ENCODE measurements at places on chromosomes 2 and 18.

GRCh38 chr2:26493566-26493965 is 15.6 kb upstream of the OTOF start:
- no peak for DNase-seq

DNA sequence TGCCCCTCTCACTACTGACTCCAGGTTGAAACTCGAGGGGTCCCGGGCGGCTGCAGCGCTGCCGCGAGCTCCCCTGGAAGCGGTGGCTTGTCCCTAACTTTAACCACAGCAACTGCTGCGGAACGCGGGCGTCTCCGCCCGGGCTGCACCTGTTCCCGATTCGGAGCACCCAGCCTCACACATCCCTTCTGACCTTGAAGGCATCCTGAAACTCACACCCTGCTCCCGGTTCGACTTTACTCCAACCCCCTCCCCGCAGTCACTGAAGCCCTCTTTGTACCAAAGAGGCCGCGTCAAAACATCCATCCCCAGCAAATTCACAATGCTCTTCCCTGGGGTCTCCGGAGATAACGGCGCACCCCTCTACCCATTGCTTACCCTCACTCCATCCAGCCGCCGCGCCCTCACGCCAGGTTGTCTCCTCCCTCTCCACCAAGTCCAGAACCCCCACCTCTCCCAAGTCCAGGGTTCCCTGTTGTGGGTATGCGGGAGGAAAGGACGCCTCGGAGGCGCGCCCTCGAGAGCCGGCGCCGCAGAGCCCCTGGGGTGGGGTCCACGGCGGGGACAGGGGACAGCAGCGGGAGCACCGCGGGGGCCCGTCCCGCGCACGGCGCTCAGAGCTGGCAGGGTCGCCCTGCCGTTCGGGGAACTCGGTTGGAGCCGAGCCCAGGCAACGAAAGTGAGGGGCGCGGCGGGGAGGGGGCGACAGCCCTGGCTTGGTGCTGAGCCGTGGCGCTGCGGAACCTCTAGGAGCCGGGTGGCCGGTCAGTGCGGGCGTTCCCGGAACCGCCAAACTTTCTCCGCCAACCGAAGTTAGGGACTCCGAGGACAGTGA is 934 bp downstream of the MYO5B start:
- DNase-seq = peak; percentile 16

DNA sequence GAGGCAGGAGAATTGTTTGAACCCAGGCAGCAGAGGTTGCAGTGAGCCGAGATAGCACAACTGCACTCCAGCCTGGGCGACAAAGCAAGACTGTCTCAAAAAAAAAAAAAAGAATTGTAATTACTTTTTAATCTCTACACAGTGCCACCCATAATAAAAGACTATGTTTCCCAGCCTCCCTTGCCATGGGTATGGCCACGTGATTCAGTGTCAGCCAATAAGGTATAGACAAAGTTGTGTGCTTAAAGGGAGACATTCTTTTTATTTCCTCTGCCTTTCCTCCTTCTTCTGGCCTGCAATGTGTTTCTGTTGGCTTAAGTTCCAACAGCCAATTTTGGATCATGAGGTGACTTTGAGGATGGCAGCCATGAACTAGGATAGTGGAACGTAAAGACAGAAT is 406.9 kb downstream of the LNPK start:
- DNase-seq = no peak

- no peak for DNase-seq
These were observed 116.9 kb downstream of the ALPK2 start for GRCh38 chr18:58511897-58512581.

DNA sequence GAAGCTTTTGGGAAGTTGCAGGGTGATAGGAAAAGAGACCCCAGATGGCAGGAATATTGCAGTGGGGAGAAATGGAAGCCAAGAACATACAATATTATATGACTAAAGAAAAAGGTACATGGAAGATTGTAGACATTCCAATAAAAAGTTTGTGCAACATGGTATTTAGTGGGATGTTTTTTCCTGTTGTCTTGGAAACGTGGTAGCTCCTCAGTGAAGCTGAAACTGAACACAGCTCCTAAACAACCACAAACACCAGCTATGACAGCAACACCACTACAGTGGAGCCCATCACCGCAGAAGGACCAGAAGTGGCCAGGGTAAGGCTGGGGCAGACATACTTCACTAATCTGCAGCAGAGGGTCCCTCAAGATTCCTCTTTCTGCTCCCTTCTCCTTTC is 246.8 kb downstream of the CDH20 start:
- no peak for DNase-seq
